ENCODE measurements at places on chromosomes 2 and 18.
A peak's percentile ranks its signal among the peaks of the same experiment; 100 is the strongest.

DNA sequence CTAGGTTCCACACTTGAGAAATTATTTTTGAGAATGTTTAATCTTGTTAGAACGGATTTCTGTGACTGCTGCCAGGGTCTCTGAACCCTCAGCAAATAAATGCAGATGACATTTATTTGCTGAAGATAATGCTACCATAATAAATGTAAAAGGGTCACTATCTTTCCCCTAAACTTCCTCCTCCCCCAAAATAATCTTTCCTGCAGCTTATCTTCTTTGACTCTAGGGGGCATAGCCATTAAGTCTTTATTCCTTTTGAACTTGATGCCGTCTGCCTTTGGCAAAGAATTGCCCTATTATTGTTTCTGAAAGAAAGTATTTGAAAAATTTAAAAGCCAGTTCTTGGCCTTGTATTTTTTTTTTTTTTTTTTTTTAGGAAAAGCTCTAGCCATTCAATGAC lies 63.6 kb upstream of the ACSL3 start:
- DNase-seq = no peak

DNA sequence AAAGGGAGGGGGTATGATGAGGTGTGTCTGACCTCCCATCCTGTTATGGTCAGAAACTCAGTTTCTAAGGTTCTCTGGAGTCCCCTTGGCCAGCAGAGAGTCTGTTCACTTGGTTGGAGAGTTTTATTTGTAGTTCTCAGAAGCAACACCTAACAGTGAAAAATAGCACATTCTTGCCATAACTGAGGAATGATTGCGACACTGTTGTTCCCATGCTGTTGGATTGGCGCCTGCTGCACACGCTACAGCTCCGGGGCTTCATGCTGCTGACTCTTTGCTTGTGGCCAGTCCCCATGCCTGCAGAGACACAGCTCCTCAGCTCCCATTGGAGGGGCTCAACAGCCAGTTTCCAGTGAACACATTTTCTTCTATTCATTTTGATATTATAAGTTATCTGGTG lies 42.1 kb downstream of the TPGS2 start:
- peak; percentile 36 for DNase-seq

- DNase-seq = no peak
Measured at GRCh38 chr2:161406316-161406715, 9.8 kb upstream of the TBR1 start.

DNA sequence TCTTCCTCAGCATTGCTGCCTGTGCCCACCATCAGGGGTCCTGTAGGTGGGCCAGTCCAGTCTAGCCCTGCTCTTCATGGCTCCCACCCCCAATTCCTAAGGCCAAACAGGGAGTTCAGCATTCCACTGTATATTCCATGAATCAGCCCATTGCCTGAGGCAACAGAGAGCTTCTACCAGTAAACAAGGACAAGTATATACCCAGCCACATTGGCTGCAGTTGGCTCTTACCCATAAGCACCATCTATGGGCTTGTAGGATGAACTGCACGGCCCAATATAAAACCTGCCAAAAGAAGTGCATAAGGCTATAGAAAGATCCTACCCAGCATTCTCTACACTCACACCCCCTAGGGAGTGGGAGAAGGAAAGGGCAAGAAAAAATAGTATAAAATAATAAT lies 95.1 kb upstream of the SALL3 start:
- no peak for DNase-seq

- DNase-seq = no peak
Measured at GRCh38 chr18:57581301-57581934, 5.1 kb downstream of the FECH start.

GRCh38 chr18:9951022-9951859 lies 37.4 kb downstream of the VAPA start:
- peak; percentile 46 for DNase-seq

GRCh38 chr18:77144046-77144445 lies 11.5 kb upstream of the MBP start:
- DNase-seq = no peak

DNA sequence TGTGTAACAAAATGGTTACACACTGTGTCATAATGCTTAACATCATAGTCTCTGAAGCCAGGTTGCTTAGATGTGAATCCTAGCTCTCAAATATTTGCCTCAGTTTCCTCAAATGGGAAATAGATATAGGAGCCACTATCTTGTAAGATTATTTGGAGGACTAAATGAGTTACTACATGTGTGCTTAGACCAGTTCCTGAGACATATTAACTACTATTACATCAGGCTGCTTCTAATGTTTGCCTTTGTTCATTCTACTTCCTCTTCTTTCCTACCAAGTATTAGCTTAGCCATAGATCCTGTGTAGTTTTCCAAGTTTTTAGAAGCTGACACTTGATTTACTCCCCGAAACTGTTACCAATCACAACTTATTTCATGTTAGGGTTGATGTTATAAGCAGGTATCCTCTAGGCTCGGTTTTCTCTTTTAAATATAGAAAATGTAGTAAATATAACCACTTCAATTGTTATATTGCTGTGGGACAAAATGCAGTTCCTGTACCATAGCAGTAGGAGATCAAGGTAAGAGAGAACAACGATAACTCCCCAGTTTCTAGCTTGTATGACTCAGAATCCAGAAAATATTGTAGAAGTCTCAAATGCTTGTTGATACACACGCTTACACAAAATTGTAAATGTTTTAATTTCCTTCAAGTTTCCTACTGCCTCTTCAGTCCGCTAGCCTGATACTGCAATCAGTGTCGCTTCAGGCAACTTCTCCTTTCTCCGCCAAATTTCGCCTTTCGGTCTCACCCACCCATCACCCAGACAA lies 751 bp upstream of the DNAJC10 start:
- no peak for DNase-seq

DNA sequence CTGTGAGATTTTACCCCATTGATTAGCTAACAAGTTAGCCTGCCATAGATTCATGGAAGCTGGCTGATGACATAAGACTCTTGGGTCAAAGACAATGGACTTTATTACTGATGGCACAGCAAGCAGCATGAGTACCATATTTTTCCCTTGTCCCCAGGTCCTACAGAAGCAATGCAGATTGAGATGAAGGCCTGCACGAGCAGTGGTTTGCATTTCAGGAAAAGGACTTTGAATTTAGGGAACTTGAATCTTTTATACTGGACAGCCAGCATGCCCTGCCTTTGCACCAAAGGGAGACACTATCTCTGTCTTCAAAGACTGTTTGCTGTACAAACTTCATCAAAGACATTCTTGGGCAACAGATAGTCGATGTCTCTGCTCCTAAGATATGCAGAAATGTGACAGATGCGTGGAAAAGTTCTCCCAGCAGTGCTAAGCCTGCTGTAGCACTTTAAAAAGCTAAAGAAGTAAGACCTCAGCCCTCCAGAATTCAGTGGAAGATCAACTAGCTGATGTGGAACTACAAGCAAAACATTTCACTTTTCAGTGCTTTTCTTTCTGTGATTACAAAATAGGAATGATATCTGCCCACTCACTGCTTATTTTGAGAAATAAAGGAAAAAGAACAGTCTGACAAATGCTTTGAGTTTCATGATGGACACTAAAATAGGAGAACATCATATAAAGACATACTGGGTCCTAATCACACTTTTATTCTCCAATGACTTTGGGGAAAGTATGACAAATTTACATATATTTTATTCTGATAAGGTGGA lies 44.4 kb upstream of the TANK start:
- no peak for DNase-seq

Data from mammary epithelial cell (primary cell).